ENCODE measurements at places on chromosomes 3 and 15.
A peak's percentile ranks its signal among the peaks of the same experiment; 100 is the strongest.

DNA sequence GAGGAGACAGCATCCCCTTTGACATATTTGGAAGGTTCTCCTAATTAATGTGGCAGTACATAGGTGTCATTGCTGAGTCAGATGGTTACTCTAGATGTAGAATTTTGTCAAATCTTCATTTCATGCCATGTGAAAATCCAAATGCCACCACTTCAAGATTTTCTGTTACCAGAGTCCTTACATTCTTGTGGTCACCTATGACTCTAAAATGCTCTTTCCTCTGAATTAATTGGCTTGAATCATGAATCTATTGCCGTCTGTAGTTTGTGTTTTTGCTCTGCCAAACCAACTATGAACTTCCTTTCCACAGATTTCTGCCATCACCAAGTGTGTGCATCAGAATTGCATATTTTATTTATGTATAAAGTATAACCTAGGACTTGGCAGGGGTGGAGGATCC, 269.4 kb upstream of the ZPLD1 start:
- DNase-seq, result no peak
- peaks cover 37% of the 10 kb centered on the region for H3K4me1 ChIP-seq
- no peak overlapping the region for H3K4me3 ChIP-seq
- H3K27ac ChIP-seq, result peak overlapping the region; percentile 36
- peaks cover 10% of the 10 kb centered on the region for H3K36me3 ChIP-seq
- H3K27me3 ChIP-seq, result no peaks in the 10 kb centered on the region

GRCh38 chr15:73984208-73984979, 7.7 kb downstream of the STOML1 start:
- H3K4me1 ChIP-seq, result peaks cover 76% of the 10 kb centered on the region
- no peak overlapping the region for H3K4me3 ChIP-seq
- H3K27ac ChIP-seq, result peak overlapping the region; percentile 38
- no peaks in the 10 kb centered on the region for H3K27me3 ChIP-seq

- no peak overlapping the region for H3K27ac ChIP-seq
- H3K4me1 ChIP-seq, result no peaks in the 10 kb centered on the region
- DNase-seq, result no peak
- no peaks in the 10 kb centered on the region for H3K36me3 ChIP-seq
- H3K27me3 ChIP-seq, result peaks cover 53% of the 10 kb centered on the region
Measured at GRCh38 chr3:38720465-38720864, 71.0 kb upstream of the SCN5A start.

- H3K4me1 ChIP-seq, result no peaks in the 10 kb centered on the region
- no peak for DNase-seq
- H3K36me3 ChIP-seq, result no peaks in the 10 kb centered on the region
- no peak overlapping the region for H3K4me3 ChIP-seq
Measured at GRCh38 chr15:50140098-50140497, 21.1 kb upstream of the ATP8B4 start.

DNA sequence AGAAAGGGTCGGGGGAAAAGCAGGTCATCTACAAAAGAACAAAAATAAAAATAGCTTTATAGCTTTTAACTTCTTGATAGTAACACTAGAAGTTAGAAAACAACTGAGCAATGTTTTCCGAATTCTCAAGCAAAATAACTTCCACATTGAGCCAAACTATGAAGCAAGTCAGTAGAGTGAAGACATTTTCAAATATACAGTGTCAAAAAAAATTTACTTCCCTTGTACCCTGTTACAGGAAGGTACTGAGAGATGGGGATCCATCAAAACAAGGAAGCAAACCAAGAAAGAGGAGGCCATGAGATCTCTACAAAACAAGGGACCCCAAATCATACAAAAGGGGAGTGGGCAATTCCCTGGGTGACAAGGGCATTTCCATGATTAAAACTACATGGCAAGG, 26.6 kb upstream of the STIMATE start:
- H3K36me3 ChIP-seq, result peaks cover 25% of the 10 kb centered on the region
- no peak overlapping the region for H3K4me3 ChIP-seq
- no peak for DNase-seq
- no peaks in the 10 kb centered on the region for H3K27me3 ChIP-seq
- no peaks in the 10 kb centered on the region for H3K4me1 ChIP-seq

GRCh38 chr15:51053571-51053970, 41.1 kb downstream of the TNFAIP8L3 start:
- DNase-seq, result no peak
- no peak overlapping the region for H3K4me3 ChIP-seq
- H3K27ac ChIP-seq, result no peak overlapping the region
- no peaks in the 10 kb centered on the region for H3K4me1 ChIP-seq
- peaks cover 86% of the 10 kb centered on the region for H3K27me3 ChIP-seq
- no peaks in the 10 kb centered on the region for H3K36me3 ChIP-seq

- peak; percentile 28 for DNase-seq
- peak overlapping the region; percentile 3 for H3K4me3 ChIP-seq
- peaks cover 56% of the 10 kb centered on the region for H3K4me1 ChIP-seq
Measured at GRCh38 chr3:184332370-184333090, 4.9 kb upstream of the FAM131A start.

GRCh38 chr3:11907667-11908660, 61.3 kb upstream of the TAMM41 start:
- peaks cover 3% of the 10 kb centered on the region for H3K36me3 ChIP-seq

DNA sequence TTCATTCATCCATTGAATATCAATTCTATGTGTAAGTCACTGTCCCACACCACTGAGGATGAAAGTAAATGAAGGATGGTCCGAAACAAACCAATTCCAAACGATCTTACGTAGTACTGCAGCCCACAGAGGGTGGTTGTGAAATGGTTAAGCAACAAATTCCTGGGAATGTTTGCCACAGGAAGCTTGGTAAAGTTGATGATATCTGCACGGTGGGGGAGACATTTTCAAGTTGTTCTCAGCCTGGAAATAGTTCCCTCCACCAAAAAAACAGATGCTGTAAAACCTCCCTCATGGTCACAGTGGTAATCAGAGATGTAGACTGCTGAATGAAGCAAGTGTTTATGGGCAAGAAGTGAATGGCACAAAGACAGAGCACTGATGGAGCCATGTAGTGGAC, 35.9 kb upstream of the BNC1 start:
- peaks cover 18% of the 10 kb centered on the region for H3K27me3 ChIP-seq
- no peak overlapping the region for H3K4me3 ChIP-seq
- H3K36me3 ChIP-seq, result no peaks in the 10 kb centered on the region
- peaks cover 7% of the 10 kb centered on the region for H3K4me1 ChIP-seq
- no peak for DNase-seq

- H3K27ac ChIP-seq, result no peak overlapping the region
- DNase-seq, result no peak
- no peaks in the 10 kb centered on the region for H3K4me1 ChIP-seq
- no peaks in the 10 kb centered on the region for H3K36me3 ChIP-seq
Measured at GRCh38 chr15:68982976-68983563, 31.4 kb upstream of the NOX5 start.

DNA sequence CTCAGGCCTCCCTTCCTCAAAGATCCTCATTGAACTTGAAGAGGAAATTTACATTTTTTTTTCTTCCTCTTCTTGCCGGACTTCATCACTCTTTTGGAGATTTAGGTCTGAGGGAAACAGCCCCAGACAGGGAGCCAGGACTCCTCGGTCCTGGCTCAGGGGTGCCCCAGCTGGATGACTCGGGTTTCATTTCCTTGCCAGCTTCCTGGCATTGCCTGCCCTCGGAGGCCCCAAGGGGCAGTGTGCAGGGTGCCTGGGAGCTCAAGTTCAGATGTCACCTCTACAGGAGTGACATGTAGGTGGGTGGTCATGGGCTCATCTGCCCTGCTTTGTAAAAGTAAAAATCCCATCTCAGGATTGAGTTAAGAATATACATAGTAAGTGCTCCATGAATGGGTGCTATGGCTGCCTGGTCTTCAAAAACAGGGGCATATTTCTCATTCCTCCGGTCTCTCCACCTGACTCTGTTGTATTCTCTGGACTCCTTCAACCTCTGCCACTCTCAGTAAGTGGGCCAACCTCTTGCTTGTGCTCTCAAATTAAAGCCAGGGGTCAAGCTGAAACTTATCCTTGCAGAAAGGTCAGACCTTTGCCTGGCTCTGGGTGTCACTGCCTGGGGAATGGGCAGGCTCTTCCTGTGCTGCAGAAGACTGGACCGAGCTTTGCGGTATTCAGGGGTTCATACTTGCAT, 51.8 kb downstream of the SMAD6 start:
- no peaks in the 10 kb centered on the region for H3K27me3 ChIP-seq
- no peak overlapping the region for H3K4me3 ChIP-seq
- peaks cover 64% of the 10 kb centered on the region for H3K4me1 ChIP-seq
- peak overlapping the region; percentile 67 for H3K27ac ChIP-seq
- no peak for DNase-seq

GRCh38 chr15:83977992-83978391, 257.6 kb upstream of the GOLGA6L4 start:
- no peaks in the 10 kb centered on the region for H3K4me1 ChIP-seq
- H3K36me3 ChIP-seq, result no peaks in the 10 kb centered on the region
- H3K4me3 ChIP-seq, result no peak overlapping the region
- no peak for DNase-seq

- H3K27ac ChIP-seq, result no peak overlapping the region
- no peaks in the 10 kb centered on the region for H3K27me3 ChIP-seq
- H3K36me3 ChIP-seq, result no peaks in the 10 kb centered on the region
- H3K4me1 ChIP-seq, result peaks cover 15% of the 10 kb centered on the region
Measured at GRCh38 chr3:23217872-23218554, 14.9 kb downstream of the UBE2E2 start.

All from Calu3 (cell line).